ENCODE measurements at places on chromosomes 5 and 9. TPM values are rescaled to one million over a fixed set of nuclear protein-coding genes. Genes with fewer than 3 reads are reported as not detected.

GRCh38 chr5:41503860-41504259, 6.5 kb downstream of the PLCXD3 start:
- DNase-seq = no peak

Gene PCDHGB7
- 0.03 TPM for total RNA-seq

- no peak for DNase-seq
Measured at GRCh38 chr9:80679916-80680315, 1009.4 kb downstream of the TLE1 start.

DNA sequence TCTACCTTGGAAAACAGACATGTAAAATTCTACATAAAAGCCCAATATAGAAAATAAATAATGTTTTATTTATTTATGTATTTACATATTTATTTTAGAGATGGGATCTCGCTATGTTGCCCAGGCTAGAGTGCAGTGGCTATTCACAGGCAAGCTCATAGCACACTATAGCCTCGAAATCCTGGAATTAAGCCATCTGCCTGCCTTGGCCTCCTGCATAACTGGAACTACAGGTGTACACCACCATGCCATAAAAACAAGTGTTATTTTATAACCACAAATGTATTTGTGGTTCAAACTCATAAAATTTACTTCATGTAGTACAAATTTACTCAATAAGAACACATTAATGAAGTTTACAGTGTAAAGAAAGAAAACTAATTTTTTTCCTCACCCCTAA, 7.0 kb upstream of the RFK start:
- no peak for DNase-seq

Gene PCDHA9
- total RNA-seq = not detected

Gene FANCG
- 36.1 TPM for total RNA-seq

- DNase-seq = no peak
Measured at GRCh38 chr5:96431376-96432187, 1.5 kb downstream of the PCSK1 start.

- no peak for DNase-seq
Measured at GRCh38 chr9:34382054-34382453, 5.4 kb upstream of the MYORG start.

- DNase-seq = no peak
Measured at GRCh38 chr5:147169901-147170300, 64.9 kb upstream of the STK32A start.

Measured in Caki2 (cell line).